Gastroesophageal sphincter (tissue), 4 donors: ENCODE measurements at places on chromosomes 6 and 20. TPM values are rescaled to one million over a fixed set of nuclear protein-coding genes. Genes with fewer than 3 reads are reported as not detected.

Gene BPIFB2
- 0.15 TPM for total RNA-seq

DNA sequence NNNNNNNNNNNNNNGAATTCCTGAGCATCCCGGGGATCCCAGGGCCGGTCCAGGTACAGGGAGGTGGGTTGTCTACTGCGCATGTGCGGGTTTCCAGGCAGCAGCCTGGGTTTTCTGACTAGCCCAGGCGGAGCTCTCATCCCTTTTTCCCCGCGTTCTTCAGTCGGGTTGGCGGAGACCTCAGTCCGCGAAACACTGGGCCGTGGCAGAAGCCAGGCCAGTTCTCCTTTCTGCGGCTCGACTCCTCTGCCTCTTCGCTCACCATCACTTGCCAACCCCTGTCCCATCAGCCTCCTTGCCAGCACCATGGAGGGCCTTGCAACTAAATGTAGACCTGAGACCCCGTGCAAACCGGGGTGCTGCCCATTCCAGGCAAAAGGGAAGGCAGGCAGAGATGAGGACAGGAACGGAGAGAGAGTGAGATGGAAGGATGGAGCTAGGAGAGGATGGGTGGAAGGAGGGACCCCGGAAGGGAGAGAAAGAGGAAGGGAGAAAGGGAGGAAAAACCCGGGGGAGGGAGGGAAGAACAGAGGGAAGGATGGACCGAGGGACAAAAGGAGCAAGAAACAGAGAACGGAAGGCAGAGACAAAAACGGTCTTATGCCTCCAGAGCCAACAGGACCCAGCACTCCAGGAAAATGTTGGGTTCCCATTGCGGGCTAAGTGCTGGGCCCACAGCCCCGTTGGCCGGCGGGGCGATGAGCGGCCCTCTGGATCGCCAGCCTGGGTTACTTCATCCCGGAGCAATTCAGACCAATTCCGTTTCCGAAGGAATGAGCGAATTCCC, 445.4 kb upstream of the DEFB115 start:
- peaks cover 51% of the 10 kb centered on the region for H3K27me3 ChIP-seq
- H3K36me3 ChIP-seq = no peaks in the 10 kb centered on the region
- no peak overlapping the region for H3K27ac ChIP-seq
- ATAC-seq = peak; percentile 48
- peaks cover 7% of the 10 kb centered on the region for H3K4me1 ChIP-seq

DNA sequence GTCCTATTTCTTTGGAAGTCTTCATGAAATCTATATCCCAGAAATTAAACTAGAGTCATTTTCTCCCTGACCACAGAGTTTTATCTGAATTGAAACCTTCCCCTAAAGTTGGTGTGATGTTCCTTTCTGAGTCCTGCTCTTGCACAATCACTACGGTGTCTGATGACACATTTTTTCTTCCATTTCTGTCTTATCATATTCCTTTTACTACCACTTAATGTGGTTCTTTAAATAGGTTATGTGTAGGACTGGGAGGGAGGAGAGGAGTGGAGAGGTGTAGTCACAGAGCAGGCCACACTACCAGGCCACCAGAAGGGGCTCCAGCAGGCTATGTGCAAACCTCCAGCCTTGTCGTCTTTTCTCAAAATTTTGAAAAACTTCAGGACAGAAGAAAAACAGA, 39.7 kb upstream of the ATXN1 start:
- peak overlapping the region; percentile 72 for H3K27ac ChIP-seq
- no peak overlapping the region for H3K4me3 ChIP-seq
- no peak for ATAC-seq
- no peaks in the 10 kb centered on the region for H3K27me3 ChIP-seq

DNA sequence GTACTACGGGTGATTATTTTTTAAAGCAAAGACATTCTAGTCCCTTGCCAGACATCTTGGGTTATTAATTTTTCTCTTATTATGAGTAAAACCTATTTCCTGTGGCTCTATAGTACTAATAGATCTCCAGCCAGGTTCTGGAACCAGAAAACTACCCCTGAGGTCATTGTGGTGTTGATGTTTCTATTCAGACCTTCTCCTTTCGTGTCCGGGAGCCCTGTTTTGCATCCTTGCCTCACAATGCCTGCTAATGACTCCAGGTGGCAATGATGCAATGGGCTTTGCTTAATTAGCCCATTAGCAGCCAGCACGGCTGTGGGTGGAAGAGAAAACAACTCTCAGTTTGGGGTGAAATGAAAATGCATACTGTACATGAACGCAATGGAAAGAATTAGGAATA, 62.9 kb upstream of the ARG1 start:
- no peak for ATAC-seq
- H3K36me3 ChIP-seq = no peaks in the 10 kb centered on the region
- no peak overlapping the region for H3K4me3 ChIP-seq
- no peaks in the 10 kb centered on the region for H3K27me3 ChIP-seq
- no peak overlapping the region for H3K27ac ChIP-seq
- no peaks in the 10 kb centered on the region for H3K4me1 ChIP-seq

- no peak overlapping the region for H3K27ac ChIP-seq
- no peaks in the 10 kb centered on the region for H3K27me3 ChIP-seq
- H3K4me1 ChIP-seq = peaks cover 5% of the 10 kb centered on the region
- H3K36me3 ChIP-seq = no peaks in the 10 kb centered on the region
- ATAC-seq = no peak
Measured at GRCh38 chr6:70221715-70222438, 81.0 kb downstream of the COL9A1 start.

- no peak for ATAC-seq
- no peak overlapping the region for H3K4me3 ChIP-seq
- H3K27ac ChIP-seq = no peak overlapping the region
- H3K27me3 ChIP-seq = no peaks in the 10 kb centered on the region
Measured at GRCh38 chr20:4511776-4512175, 209.9 kb upstream of the PRND start.

DNA sequence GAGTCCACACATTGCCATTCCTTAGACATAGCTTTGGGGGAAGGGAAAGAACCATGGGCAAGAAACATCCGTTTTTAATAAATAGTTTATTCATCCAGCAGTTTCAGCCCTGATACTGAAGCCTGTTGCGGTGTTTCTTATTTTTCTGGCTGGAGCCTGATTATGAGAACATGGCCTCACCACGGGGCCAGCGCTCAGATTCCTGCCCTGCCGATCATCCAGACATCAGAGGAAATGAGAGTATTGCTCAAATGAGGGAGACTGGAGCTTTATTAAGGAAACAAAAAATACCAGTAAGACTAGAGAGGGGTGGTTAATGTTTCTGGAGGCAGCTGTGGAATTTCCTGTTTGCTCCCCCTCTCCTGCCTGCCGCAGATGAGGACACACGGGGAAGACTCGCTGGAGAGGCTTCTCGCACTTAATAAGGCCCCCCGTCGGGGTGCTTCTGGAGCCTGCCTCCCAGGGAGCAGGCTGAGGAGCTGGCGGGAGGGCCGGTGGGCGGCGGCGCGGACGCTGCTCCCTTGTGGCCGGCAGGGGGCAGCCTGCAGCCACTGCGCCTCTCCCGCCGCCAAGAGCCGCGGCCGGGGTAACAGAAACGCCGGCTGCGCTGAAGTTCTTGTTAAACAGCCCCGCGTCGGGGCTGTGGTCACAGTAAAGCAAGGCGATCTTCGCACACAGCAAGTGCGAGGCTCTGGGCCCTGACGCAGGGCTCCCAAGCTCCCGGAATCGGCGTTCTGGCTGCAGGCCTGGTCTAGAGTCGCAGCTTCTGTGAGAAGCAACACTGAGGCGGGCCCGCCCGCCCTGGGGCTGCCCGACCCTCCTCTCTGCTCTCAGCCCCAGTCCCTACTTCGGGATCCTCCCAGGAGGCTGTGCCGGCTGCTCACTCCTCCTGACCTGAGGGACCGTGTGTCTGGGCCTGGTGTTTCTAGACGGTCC, 17.5 kb downstream of the LEMD2 start:
- H3K27me3 ChIP-seq = peaks cover 2% of the 10 kb centered on the region
- H3K27ac ChIP-seq = peak overlapping the region; percentile 79
- ATAC-seq = peak; percentile 85
- H3K4me1 ChIP-seq = peaks cover 46% of the 10 kb centered on the region
- H3K36me3 ChIP-seq = no peaks in the 10 kb centered on the region

DNA sequence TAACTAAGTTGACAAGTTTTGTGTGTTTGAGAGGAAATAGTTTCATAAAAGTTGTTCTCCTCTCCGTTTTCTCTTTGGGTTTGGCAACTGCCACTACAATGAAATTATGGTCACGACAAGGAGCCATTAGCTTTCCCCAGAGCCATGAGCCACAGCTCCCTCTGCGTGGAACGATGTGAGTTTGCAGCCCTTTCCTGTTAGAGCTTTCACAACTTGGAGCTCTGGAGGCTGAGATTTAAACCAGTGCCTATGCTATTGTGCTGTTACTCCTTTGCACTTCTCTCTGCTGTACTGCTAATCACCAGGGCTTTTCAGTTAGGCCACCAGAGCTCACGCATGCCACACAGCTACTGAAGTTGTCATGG, 29.3 kb upstream of the TXNDC5 start:
- ATAC-seq = no peak
- H3K27ac ChIP-seq = no peak overlapping the region
- no peaks in the 10 kb centered on the region for H3K27me3 ChIP-seq
- no peak overlapping the region for H3K4me3 ChIP-seq
- no peaks in the 10 kb centered on the region for H3K36me3 ChIP-seq
